ENCODE measurements at places on chromosomes 1 and 21. TPM values are rescaled to one million over a fixed set of nuclear protein-coding genes. Genes with fewer than 3 reads are reported as not detected.

CATSPER4 gene
- not detected for polyA plus RNA-seq

CA14 gene
- polyA plus RNA-seq = 5.4 TPM

DNA sequence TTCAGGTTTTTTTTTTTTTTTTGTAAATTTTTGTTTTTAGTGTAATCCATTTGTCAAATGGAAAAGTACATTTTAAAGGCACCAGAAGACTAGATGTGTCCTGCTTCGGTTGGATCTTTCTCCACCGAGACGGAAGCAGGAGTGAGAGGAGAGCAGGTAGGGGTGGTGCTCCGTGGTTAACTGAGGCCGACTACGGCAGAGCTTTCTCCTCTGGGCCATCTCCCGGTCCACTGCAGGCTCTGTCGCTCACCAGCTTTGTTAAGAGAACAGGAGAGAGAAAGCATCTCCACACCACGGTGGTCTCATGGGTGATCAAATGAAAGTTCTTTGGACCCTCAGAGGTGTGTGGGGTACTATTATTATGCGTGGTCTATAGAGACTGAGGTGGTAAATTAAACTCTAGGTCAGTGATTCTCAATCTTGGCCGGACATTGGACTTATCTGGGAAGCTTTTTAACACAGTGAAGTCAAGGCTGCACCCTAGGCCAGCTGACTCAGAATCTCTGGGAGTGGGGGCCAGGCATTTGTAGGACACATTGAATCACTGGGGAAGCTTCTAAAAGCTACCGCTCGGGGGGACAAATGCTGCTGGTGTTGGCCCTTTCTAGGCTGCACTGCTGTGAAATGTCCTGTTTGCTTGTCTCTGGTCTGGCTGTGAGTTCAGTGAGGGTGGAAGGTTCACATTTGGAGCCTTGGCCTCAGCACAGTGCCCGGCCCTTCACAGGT is 25.0 kb downstream of the ABCA4 start:
- DNase-seq = no peak

DNA sequence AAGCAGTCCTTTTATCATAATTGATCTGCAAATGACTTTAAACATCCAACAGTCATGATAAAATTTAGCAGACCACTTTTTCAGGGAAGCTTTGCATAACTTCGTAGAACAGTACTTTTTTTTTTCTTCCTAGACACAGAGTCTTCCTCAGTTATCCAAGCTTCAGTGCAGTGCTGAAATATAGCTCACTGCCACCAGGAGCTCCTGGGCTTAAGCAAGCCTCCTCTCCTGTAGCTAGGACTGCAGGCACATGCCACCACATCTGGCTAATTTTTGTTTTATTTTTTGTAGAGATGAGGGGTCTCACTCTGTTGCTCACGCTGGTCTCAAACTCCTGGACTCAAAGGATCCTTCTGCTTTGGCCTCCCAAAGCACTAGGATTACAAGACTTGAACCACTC is 3.8 kb downstream of the F13B start:
- no peak for DNase-seq

DNA sequence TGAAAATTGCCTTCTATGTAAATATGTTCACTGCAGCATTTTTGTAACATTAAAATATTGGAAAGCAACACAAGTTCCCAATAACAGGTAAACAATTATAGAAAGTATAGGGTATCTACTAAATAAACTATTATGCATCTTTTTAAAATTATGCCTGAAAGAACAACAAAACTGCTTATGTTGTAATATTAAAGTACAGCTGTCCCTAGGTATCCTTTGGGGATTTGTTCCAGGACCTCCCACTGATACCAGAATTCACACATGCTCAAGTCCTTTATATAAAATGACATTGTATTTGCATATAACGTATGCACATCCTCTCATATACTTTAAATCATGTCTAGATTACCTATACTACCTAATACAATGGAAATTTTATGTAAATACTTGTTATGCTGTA is 121.8 kb upstream of the TNFSF4 start:
- DNase-seq = no peak

DNA sequence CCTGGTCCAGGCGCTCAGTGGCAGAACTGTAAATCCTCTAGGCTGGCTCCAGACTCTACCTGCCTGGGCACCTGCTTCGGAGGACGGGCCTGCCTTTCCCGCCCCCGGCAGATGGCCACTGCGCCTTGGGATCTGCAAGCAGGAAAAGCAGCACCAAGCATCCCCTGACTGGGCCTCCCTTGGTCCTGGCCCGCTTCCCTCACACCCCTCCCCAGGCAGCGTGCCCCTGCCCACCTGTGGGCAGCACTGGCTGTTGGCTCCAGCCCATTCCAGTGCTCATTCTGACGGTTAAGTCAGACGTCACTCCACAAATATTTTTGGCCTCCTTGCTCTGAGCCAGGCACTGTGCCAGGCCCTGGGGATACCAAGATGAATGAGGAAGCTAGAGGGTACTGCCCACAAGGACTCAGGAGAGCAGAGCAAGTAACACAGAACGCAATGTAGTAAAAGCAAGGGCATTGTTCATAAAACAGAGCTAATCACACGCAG is 22.0 kb upstream of the BLACAT1 start:
- no peak for DNase-seq

UAP1 gene
- polyA plus RNA-seq = 33.2 TPM

DNA sequence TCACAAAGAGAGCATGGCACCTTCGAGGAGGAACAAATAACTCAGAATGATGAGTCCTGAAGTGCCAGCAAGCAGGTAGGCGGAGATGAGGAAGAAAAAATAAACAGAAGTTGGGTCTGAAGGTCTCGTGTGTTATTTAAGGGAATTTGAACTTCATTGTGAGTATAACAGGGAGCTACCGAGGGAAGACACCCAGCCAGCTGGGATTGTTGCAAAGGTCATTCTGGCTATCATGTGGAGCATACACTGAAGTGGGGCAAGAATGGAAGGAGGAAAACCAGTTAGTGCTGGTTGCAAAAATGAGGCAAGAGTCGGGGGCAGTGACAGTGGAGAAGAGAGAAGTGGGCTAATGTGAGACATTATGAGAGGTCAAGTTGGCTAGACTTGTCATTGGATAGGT is 53.6 kb upstream of the RAP1A start:
- no peak for DNase-seq

All from left renal pelvis (tissue), 4 donors.